ENCODE measurements at places on chromosomes 5 and 9.

DNA sequence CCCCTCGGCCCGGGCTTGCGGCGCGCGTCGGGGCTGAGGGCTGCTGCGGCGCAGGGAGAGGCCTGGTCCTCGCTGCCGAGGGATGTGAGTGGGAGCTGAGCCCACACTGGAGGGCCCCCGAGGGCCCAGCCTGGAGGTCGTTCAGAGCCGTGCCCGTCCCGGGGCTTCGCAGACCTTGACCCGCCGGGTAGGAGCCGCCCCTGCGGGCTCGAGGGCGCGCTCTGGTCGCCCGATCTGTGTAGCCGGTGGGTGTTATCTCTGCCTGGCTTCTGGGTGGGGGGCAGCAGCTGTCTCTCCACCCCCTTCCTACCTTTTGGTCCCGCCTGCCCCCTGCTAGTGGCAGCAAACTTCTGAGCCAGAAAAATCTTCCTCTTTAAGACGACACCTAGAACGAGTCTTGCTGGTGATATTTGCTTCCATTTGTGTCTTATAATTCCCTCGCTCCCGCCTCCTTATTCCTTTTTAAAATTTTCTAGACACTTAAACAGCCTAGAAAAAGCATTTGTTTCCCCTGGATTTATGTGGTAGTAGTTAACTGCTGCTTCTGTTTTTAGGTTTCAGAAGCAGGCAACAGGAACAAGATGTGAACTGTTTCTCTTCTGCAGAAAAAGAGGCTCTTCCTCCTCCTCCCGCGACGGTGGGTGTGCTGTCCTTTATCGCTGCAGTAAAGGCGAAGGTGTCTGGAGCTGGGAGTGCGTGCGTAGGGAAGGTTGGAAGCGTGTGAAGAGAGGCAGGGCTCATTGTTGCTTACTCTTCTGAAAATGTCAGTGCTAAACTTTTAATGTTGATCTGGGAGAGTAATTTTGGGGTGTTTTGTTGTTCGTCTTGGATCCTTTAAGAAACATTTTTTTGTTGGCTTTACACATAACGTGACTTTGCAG lies 554 bp downstream of the JAK2 start:
- peak; percentile 44 for DNase-seq

DNA sequence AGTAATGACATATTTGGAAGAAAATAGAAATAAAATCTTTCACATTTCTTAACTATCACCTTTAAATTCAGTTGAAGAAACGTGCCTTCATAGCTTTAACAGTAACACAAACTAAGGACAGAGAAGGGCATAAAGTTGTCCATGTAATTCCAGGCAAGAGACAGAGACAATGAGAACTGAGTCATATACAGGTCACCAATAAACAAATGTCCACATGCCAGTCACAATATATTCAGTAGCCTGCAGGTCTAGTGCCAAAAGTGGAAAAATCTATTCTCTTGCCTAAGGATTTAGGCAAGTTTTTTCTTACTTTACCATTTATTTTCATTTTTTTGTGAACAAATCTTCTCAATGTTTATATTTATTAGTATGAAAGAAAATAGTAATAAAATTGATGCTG lies 1711.5 kb upstream of the NUDT12 start:
- no peak for DNase-seq

- no peak for DNase-seq
These were observed 252.9 kb upstream of the SLC24A2 start for GRCh38 chr9:20041697-20042081.

GRCh38 chr9:84339503-84339902 lies 1.1 kb downstream of the SLC28A3 start:
- no peak for DNase-seq

- no peak for DNase-seq
These were observed 47.8 kb downstream of the YIPF5 start for GRCh38 chr5:144122641-144123040.

GRCh38 chr5:36478646-36479317 lies 127.6 kb upstream of the SLC1A3 start:
- DNase-seq = no peak

DNA sequence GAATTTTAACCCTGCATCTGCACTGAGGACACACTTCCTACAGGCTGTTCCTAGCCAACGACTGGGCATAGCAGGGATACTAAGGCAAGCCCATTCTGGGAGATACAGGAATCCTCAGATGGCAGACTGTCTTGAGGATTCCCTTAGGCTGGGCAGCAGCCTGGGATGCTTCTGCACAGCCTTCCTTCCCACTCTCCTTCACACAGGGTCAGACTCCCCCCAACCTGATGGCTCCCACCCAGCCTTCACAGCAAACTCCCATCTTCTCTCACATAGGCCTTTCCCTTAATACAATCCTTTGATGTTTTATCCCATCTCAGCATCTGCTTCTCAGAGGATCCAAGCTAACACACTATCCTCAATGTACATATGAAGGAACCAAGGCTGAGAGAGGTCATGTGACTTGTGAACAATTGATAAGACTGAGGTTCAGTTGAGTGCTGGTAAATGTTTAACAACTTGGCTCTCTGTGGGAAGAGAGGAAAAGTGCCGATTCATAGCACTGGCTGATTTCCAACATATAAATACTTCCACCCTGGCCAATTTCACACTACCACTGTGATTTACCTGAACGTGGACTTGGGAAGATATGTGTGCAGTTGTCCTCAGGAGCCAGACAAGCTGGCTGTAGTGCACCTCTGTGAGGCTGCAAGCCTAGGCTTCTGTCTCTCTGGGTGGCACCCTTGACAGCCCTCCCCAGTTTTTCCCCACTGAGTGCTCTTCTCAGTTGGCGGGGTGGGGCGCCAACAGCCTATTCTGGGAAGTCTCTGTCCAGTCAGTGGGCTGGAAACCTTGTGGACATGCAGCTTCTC lies 120.2 kb upstream of the TRIM32 start:
- DNase-seq = peak; percentile 66

- no peak for DNase-seq
These were observed 190.7 kb downstream of the KCTD16 start for GRCh38 chr5:144361406-144361805.

DNA sequence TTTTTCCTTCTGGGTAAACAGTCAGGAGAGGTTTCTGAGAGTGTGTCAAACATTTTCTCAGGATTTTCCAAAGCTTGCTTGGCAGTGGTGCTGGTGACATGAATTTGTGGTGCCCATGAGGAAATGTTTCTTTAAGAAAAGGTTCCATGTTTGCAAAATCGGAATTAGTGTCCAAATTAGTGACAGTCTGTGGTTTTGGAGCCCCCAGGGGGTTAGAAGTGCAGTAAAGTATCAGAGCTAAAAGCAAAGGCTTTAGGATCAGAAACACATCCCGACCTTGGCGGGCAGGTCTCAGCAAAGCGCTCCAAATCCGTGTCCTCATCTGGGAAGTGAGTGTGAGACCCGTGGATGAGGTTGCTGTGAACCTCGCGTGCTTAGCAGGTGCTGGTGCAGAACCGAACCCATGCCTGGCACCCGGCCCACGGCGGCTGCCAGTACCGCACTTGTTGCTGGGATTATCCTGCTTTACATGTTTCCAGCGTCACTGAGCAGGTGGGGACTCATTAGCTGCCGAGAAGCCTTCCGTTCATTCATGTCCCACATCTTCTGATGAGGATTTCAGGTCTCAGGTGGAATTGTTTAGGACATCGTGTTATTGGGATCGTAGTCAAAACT lies 70.8 kb upstream of the COL5A1 start:
- no peak for DNase-seq

- no peak for DNase-seq
These were observed 28.4 kb downstream of the SPZ1 start for GRCh38 chr5:80348171-80348570.

DNA sequence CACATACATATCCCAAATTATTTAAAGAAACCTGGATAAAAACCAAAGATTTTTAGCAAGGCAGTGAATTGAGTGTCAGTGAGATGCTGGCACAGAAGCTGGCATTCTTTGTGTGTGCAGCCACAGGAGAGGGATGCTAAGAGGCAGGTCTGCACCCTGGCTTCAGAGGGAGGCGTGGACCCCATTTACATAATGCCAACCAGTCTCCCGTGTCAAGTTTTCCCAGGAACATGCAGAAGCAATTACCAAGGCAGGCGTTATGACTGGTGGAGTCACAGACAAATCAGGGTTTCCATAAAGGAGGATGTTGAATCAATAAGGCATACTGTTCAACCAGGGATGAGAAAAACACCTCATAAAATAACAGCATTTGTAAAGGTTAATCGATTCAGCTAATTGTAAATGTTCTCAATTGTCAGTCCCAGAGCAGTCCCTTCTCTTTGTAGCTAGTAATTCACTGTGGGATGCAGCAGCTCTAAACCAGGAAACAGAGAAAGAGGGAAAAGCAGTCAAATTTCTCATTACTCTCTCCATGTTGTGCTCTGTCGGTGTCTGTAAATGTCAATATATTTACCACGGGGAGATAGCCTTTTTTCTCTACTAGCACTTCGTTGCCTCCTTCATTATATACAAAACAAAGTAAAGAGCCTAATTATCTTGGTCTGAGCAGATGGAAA lies 452.4 kb upstream of the GRAMD2B start:
- no peak for DNase-seq

- no peak for DNase-seq
These were observed 235.0 kb downstream of the ACTL7B start for GRCh38 chr9:108620767-108621166.

DNA sequence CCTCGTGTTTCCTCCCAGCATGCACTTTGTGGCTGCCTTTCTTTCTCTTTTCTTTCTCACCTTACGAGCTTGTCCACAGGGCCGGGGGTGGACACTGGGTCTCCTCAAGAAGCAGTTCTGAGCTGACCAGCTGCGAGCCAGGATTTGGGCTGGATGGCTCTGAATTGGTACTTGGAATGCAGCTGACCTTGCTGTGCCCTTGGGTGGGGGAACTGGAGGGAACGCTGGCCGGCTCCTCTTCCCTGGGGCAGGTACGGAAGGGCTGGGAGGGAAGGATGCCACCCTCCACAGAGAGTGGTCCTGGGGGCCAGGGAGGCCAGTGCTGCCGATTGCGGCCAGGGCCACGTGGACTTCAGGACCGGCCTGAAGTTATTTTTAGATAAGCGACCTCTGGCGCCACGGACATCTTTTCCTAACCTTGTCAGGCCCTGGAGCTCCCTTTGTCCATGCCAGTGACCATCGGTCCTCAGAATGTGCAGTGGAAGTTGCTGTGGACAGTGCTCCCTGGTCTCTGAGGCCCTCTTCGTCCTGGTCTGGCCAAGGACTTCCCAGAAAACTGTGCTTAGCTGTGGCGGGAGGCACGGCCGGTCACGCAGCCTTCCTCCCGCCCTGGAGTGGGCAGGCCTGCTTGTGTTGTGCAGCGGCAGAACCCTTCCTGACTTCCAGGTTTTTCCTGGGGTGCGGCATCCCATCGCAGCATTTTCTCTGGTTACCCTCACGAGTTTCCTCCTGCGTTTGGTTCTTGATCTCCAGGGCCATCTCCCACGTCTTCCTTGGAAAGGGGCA lies 13.5 kb upstream of the AHRR start:
- no peak for DNase-seq

DNA sequence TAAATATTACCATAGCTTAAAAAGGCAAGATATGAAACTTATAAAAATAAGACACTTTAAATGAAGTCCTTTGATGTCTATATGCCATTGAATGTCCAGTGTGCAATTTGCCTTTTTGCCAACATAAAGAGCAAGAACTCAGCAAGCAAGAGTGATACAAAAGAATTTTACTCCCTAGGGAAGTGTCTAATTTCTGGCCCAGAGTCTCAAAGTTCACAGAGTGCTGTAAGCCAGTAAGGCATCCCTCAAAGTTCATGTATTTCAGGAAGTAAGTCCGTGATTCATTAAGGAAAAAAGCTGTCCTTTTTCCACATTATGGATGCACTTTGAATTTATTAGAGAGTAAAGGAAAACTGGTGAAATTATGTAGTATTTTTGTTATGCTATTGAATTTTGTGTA lies 185.2 kb downstream of the CCDC171 start:
- DNase-seq = no peak

DNA sequence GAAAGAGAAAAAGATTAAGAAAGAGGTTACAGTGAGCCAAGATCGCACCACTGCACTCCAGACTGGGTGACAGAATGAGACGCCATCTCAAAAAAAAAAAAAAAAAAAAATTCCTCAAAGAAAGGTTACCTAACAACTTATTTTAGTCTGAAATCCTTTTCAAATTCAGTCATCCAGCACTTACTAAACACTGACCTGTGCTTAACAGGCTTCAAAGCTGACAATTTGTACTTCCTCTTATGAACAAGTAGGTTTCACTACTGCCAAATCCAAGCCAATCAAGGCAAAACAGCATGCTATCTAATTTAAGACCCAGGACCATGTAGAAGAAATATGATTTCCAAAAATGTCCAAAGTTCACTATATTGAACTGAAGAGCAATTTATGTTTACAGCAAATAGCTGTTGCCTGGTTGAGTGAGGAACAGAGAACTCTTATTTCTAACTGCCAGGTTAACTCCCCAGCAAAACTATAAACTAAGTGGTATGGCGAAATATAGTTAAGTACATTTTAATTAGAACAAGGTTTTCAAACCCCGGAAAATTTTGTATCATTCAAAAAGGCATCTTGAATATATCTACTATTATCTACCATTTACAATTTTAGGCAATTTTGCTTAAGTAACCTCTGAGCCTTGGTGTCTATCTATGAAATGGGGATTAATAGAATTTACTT lies 13.4 kb downstream of the PWWP2A start:
- DNase-seq = no peak

DNA sequence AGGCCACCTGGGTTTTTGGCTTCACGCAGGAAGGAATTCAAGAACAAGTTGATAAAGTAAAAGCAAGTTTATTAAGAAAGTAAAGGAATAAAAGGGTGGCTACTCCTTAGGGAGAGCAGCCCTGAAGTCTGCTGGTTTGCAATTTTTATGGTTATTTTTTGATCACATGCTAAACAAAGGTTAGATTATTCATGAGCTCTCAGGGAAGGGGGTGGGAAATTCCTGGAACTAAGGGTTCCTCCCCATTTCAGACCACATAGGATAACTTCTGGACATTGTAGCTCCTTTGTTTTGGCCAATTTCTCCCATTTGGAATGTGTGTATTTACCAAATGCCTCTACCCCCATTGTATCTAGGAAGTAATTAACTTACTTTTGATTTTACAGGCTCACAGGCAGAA lies 63.9 kb upstream of the SYK start:
- no peak for DNase-seq

DNA sequence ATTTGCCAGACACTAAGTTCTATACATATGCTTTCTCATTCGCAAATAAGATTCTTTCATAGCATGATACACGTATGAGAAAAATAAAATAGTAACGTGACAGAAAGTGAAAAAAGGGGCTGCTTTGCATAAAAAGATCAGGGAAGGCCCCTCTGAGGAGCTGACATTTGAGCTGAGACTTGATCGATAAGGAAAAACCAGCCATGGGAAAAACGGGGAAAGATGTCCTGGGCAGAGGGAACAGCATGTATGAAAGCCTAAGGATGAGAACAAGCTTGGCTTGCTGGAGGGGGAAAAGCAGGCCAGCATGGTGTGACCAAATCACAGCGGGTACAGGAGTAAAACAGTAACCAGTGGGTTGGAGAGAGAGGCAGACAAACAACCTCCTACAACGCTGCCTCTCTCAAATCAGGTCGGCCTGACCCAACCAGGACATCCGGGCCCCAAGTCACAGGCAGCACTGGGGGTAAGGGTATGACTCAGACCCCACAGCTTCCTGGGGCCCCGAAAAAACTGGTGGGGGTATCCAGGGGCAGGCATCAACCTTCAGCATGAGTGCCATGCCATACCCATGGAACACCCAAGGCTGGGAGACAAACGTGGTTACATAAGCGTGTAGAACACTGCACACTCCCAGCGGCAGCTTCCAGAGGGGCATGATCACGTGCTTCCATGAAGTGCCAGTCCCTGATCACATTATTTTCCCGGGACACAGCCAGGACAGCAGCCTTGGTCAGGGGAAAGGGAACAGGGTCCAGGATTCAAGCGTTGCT lies 2.2 kb downstream of the TNIP1 start:
- no peak for DNase-seq

All from mucosa of gallbladder (tissue), 1 donor.